ENCODE measurements at places on chromosomes 2 and 18. TPM values are rescaled to one million over a fixed set of nuclear protein-coding genes. Genes with fewer than 3 reads are reported as not detected.

The ABCB11 gene
- total RNA-seq: 0.07 TPM

DNA sequence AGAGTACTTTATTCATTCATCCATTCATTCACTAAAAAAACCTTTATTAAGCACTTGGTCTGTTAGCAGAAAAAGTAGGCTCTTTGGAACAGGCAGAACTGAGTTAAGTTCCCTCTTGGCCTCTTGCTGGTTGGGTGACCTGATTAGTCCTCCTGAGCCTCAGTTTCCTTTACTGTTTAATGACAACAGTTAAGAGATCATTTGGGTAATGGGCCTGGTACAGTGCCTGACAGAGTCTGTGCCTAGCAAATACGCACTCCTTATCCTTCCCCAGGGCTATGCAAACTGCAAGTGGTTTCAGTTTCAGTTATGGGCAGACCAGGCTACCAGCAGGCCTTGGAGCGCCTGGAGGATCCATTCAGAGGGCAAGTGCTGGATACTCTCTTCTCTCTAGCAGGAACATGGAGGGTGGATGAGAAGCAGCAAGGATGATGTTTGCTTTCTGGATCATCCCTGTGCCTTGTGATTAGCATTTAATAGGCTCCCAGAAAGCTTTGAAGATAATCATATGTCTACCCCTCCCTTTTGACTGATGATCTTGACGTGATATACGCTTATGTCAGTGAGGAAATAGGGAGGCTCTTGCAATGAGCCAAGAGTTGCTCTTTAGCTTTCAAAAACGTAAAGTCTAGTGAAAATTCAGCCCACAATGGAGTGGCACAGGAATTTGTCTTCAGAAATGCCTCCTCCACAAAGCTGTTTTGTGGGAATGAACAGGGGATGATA lies 12.4 kb upstream of the TAF1B start:
- no peak overlapping the region for H3K4me3 ChIP-seq
- no peaks in the 10 kb centered on the region for H3K4me1 ChIP-seq
- H3K27me3 ChIP-seq: peaks cover 39% of the 10 kb centered on the region
- no peak for DNase-seq
- no peaks in the 10 kb centered on the region for H3K36me3 ChIP-seq

DNA sequence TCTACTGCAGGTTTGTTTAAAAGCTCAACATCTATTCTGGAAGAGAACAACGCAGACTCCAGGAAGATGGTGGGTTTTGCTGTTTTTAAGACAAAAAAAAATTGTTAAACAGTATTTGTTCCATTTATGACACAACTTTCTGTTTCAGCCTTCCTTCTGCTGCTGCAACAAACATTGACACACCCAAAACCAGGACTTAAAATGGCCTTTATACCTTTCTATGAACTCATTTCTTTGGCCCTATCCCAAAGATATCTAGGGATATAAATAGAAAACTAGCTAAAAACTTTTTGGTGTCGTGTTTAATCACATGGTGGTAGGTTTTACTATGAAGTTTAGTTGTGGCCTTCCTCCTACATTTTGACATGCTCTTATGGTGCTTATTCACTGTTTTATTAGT lies 964 bp upstream of the GALNT3 start:
- H3K4me3 ChIP-seq: peak overlapping the region; percentile 68
- H3K36me3 ChIP-seq: no peaks in the 10 kb centered on the region
- H3K27ac ChIP-seq: no peak overlapping the region
- no peak for DNase-seq
- H3K27me3 ChIP-seq: peaks cover 56% of the 10 kb centered on the region
- peaks cover 8% of the 10 kb centered on the region for H3K4me1 ChIP-seq

GRCh38 chr18:36454848-36455458 lies 157.4 kb downstream of the FHOD3 start:
- no peaks in the 10 kb centered on the region for H3K36me3 ChIP-seq
- peaks cover 2% of the 10 kb centered on the region for H3K27me3 ChIP-seq
- no peak overlapping the region for H3K27ac ChIP-seq
- H3K4me3 ChIP-seq: no peak overlapping the region
- peaks cover 44% of the 10 kb centered on the region for H3K4me1 ChIP-seq
